ENCODE measurements at places on chromosomes 2 and 18.

DNA sequence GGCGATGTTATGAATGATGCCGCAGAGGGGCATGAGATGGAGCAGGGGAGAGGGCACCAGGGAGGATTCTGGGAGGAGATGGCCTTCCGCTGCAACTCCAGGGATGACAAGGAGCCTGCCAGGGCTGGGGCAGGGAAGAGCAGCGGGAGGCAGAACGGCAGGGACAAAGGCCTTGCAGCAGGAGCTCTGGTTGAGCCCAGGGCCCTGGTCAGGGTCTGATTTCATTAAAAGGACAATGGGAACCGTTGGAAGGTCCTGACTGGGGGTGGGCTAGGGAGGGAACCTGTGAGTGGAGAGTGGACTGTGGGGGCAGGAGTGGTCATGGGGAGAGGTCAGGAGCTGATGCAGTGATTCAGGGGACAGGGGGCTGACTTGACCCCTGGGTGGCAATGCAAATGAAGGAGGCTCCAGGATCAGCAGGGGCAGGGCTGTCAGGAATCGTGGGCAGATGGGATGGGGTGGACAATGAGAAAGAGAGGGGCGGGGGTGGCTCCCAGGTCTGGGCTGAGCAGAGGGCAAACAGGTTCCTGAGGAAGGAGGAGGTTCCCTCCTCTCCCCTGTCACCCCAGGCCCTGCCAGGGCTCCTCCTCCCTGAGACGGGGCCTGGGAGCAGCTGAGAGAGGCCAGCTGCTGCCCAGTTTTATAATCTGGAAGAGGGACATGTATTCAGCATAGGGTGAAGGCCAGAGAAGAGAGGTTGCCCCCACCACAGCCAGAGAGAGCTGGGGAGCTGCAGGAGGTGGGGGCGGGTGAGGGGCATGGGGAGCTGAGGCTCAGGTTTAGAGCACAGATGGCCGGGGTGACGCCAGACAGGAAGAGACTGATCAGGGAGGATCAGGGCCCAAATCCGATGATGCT lies 7.3 kb upstream of the DUSP2 start:
- DNase-seq, result no peak

GRCh38 chr2:195352581-195352980 lies 304.4 kb upstream of the SLC39A10 start:
- no peak for DNase-seq

DNA sequence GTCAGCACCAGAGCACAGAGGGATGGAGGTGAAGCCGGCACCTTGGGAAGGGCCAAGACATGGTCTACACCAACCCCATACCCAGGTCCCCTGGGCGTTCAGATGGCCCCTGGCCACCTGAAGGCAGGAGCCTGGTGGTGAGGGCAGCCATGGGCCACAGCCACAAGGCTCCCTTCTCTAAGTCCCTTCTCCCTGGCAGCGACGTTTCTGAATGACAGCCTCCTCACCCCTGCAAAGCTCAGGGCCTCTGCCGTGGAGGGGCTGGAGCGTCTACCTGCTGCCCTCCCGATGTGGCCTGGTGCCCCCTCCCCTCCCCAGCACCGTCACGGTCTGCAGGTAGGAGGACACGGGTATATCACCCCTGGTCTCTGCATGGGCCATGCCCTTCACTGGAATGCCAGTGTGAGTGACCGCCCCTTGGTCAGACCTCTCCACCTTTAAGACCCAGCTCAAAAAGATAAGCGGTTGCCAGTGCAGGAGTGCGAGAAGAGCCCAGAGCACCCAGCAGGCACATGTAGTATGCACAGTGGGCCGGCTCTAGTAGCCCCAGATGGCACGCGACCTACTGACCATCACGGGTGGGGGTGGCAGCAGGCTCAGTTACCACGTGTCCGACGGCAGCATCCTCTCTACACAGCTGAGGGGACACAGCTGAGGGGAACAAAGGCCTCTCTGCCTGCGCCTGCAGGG lies 46.6 kb downstream of the HS6ST1 start:
- no peak for DNase-seq

GRCh38 chr18:35132021-35132902 lies 91.0 kb downstream of the MAPRE2 start:
- DNase-seq, result no peak

DNA sequence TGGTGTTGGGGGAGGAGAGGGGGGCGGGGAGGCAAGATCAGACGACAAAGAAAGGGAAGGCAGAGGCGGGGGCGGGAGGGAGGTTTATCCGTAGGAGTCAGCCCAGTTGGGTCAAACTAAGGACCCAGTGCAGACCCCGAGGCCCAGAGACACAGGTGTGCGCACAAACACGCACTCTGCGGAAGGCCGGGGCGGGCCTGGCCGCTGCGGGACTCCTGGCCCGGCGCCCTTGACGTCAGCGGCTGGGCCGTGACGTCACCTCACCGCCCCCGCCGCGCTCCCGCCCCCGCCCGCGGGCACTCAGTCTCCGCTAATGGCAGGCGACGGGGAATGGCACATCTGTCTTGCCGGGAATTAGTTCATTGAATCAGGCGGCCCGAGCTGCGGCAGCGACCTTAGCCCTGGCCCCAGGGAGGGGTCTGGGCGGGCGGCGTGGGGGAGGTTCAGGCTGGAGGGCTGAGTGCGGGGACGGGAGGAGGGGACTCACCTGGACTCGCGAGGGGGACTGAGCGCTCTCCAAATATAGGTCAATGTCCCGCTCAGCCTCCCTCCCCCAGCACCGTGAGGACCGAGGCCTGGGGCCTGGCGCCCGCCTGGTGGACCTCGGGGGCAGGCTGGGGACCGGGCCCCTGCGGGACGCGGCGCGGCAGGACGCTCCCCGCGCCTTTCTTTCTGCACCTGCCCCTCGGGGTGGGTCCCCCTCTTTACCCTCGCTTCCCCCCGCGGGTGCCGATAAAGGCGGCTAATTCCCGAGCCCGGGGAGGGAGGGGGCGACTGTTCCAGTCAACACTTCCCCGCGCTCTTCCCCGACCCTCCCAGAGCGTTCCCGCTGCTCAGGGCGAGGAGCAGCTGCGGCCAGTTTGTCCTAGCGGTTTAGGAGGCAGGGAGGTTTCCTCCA lies 15.5 kb upstream of the ECEL1 start:
- no peak for DNase-seq

GRCh38 chr18:67919316-67919715 lies 402.8 kb upstream of the DSEL start:
- peak; percentile 4 for DNase-seq

DNA sequence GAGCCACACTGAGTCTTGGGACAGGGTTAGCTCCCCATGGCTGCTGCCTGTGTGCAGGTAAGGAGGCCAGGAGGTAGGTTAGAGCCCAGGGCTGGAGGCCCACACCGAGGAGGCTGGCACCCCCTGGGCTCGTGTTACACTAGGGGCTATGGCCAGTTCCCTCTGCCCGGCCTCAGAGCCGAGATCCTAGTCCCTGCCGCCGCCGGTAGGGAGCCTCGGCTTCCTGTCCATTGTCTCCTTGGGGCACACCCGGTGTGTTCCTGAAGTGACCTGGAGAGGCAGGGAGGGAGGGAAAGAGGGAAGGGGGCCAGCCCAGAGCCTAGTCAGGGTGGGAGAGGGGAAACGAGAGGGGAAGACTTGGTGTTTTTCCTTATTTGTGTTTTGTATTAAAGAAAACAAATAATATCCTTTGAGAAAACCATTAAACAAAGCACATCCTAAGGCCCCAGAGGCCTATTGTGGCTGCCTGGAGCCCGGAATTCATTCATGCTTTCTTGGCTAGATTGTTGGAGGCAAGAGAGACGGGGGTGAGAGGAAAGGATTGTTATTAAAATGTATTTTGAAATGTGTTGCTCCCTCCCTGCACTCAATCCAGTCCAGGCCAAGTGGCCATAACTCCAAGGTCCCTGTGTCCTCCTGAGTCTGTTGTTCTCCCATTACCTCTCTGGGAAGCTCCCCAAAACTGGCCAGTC lies 170.7 kb downstream of the CTIF start:
- DNase-seq, result no peak

- DNase-seq, result no peak
Measured at GRCh38 chr2:7666596-7667259, 749.5 kb downstream of the RNF144A start.

- no peak for DNase-seq
Measured at GRCh38 chr18:28716338-28716737, 539.4 kb upstream of the CDH2 start.

DNA sequence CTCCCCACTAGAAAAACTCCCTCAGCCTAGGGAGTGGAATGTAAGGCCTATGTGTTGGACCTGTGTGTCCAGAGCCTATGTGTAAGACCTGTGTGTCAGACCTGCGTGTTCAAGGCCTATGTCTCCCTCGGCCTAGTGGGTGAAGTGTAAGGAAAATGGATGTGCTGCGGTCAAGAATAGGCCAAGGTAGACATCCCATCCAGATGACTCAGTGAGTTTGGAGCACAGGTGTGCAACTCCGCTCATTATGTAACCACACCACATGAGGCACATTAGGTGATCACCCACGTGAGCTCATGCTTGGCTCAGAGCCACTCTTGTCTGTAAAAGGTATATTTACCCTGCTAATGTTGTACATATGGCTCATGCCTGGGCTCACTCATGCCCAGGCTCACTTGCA lies 565.3 kb upstream of the CRIM1 start:
- DNase-seq, result no peak

DNA sequence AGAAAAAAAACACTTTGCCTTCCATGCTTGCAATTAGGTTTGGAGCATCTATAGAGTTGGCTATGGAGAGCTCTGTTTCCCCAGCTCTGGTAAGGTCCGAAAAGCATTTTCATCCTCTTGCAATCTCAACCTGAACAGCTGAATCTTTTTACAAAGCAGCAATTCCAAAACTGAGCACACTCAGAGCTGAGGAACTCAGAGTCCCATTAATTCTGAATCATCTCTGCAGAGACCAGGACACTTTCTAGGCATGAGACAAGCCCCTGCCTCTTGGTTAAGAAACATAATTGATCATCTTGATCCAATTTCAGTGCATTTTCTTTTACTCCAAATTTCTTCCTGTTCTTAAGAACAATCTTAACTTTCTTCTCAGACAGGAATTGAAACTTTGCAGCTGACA lies 4.2 kb downstream of the CNGA3 start:
- DNase-seq, result no peak

DNA sequence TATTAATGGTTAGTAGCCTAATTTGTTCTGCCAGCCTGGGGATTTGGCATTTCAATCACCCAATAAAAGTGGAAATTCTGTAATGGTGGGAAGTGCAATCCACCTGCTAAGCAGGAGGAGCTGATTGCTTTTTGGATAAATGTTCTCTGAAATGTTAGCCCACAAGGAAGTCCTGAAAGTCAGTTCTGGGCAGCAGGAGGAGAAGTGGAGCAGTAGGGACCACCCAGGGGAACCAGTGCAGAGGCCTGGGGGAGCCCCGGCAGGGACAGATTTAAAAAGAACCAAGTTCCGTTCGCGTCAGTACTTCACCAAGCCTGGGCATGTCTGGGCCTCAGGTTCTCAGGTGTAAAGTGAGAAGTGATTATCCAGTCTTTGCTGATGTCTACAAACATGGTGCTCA lies 248.5 kb upstream of the RAB6C start:
- no peak for DNase-seq

DNA sequence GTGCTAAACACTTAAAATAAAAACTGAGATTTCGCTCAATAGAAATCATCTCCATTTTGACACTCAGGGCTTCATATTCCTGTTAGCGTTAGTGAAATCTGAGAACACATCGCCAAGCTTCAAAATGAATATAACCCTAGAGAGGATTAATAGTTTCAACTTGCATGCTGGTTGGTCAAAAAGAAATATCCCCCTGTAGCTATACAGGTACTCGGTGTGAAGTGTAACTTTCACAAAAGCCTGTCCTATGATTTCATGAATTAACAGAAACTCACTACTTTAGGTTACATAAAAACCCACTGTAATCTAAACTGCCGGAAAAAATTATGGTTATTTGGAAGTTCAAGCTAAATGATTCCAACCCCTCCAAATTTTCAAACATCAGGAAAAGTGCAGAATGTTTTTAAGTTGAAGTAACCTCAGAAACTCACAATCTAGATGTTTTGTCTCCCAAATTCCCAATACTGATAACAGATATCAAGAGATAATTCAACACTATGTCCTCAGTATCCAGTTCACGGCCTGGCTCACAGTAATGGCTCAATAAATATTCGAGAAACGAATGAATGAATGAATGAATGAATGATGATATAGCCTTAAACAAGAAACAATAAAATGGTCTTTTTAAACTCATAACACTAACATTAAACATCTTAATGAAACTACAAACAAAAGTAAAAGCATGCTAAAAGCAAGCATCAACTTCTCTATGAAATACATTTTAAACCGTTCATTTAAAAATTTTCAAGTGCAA lies 2.5 kb downstream of the TLK1 start:
- DNase-seq, result no peak

- DNase-seq, result no peak
Measured at GRCh38 chr18:23541349-23542093, 38.2 kb downstream of the RMC1 start.

GRCh38 chr18:76385681-76385975 lies 109.4 kb downstream of the ZNF516 start:
- DNase-seq, result no peak

DNA sequence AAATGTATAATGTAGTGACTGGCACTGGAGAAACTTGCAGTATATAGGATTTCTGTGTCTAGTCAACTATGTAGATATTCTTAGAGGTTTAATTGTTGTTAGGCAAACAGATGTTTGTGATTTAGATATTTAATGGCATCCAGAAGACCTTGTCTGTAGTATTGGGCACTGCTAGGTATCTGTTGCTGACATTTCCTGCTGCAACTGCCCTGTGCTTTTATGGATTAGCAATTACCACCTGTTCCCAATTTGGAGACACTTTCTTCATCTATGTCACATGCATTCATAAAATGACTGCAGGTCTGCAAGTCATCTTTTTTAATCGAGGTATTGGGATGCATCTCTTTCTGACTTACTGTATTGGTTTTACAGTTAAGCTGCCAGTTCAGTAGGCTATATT lies 71.3 kb downstream of the ITGA4 start:
- no peak for DNase-seq

All from fibroblast of gingiva (primary cell).